Left renal cortex interstitium (tissue), 4 donors: ENCODE measurements at places on chromosomes 4 and X.

GRCh38 chr4:167903291-167903721 is 189.0 kb upstream of the ANXA10 start:
- DNase-seq: no peak

- DNase-seq: no peak
These were observed 205.4 kb upstream of the ITM2A start for GRCh38 chrX:79572566-79572965.

DNA sequence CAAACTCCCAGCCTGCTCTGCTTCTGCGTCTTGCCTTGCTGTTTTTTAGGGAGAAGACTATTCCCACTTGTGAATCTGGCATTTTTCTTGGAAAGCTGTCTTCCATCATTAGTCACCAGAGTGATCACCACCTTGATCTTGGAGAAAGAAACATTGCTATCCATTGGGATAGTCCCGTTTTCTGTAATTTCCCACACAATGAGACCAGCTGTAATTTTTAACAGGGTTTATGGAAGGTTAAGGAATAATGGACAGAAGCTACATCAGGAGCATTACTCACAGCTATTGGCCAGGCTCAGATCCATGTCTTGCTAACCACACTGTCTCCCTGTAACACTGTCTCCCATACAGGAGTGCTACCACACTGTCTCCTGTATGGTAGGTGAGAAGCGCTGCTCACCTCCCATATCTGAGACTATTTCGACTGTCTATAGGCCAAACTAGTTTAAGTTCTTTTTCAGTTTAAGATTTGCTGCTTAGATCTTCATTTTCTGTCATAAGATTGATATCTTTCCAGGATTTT is 523.0 kb downstream of the SPRY1 start:
- DNase-seq: no peak

DNA sequence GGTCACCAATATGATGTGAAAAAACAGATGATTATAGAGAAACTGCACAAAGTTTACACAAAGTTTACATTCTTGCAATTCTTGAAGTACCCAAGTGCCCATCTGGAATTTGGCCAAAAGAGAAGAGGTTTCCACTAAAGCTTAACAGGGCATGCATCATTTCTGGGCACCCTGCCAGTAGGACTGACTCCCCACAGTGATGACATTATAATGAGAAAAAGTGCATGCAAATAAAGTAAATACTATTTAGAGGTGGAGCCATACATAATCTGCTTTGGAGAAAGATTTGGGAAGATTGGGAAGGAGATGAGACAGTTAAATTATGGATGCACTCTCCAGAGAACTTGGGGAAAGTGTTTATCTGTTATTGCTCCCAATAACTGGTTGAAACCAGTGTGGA is 93.7 kb upstream of the TRPC3 start:
- no peak for DNase-seq

GRCh38 chrX:64975491-64975890 is 759 bp downstream of the ZC4H2 start:
- peak; percentile 21 for DNase-seq

DNA sequence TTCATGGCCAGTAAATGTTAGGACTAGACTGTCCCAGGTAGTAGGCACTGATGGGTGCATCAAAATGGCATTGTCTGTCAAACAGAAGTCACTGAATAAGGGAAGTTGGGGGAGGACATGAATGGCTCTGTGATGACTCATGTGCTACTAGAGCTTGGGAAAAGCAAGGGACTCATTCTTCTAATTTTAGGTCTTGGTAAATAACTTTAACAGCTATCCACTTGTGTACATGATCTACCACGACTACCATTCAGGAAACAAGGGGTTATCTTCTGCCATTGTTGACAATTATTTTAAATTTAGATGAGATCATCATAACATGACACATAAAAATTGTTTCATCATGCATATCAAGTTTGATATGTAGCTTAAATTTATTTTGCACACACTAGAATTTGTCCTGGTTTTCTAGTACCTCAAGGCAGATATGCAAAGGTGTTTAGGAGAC is 6.3 kb downstream of the AREG start:
- no peak for DNase-seq

- no peak for DNase-seq
These were observed 109.7 kb upstream of the PNPLA4 start for GRCh38 chrX:8036914-8037313.

DNA sequence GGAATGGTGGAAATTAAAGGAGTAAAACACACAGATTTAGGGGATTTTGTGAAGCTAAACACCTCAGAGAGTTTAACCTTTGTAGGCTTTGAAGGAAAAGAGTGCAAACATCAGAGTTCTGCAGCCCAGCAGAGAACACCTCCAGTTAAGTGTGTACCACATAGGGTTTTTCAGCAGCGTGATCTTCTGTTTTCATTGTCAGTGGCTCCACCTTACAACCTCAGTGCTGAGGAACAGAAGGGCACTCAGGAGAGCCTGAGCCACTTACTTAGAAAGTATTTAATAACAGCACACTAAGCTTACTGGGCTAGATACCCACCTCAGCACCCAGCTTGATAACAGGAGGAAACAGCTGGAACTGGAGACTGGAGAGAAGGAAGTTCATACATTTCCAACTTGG is 2.0 kb upstream of the FBXW7 start:
- no peak for DNase-seq

DNA sequence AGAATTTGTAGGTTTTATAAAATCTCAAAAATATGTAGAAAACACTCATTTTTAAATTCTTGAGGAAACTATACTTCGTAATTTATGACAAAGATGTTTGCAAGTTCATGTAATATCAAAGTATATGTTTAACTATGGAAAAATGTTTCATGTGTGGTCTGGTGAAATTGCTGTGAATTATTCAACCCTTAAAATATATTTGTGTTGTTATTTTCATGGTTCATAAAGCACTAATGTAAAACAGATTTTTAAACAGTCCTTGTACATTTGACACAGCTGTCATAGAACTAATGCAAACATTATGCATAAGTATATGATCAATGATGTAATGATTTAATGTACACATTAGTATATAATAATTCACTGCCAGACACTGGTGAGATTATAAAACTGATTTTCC is 83.1 kb upstream of the ARSJ start:
- DNase-seq: no peak

DNA sequence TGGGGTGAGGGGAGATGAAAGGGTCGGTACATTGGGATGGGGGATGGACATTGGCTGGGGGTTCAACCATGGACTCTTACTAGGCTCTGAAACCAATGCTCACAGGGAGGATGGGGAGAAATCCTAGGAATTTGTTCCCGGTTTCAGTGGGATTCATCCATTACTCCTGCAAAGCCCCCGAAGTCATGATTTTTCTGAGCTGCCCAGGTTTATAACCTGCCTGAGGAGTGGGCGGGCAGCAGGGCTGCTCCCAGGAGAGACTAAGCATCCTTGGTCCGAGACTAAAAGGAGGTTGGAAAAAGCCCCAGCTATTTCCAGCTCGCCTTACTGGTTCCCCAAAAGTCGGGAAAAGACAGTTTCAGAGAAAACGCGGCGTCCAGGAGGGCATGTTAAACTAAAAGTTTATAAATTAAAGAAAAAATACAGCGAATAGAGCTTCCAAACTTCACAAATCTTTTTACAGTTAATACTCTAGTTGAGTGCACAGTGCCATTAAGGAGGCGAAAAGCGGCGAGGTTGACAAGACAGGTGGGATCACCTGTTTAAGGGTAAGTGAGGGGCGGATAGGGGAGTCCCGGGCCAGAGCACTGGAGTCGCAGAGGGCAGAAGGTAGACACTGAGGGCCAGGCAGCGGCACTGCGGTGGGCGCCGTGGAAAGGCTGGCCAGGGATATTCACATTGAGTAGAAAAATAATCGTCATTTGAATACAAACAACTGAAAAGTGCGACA is 3.7 kb downstream of the NKX3-2 start:
- no peak for DNase-seq

DNA sequence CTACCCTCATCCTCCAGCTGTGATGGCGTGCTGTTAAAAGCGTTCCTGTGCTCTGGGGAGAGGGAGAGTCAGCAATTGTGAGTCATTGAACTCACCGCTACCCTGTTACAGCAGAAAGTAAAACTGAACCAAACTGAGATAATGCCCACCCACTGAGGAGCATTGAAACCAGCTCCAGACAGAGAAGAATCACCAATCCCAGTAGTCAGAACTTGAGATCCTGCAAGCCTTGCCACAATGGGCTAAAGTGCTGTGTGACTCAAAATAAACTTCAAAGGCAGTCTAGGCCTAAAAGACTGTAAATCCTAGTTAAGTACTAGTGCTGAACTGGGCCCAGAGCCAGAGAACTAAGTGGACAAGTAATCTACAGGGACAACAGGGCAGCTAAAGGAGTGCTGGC is 1394.2 kb upstream of the DIAPH2 start:
- no peak for DNase-seq

- DNase-seq: no peak
These were observed 55.5 kb upstream of the ADGRG2 start for GRCh38 chrX:19177721-19178120.

- DNase-seq: no peak
These were observed 24.2 kb upstream of the CAMK2D start for GRCh38 chr4:113785781-113786180.

DNA sequence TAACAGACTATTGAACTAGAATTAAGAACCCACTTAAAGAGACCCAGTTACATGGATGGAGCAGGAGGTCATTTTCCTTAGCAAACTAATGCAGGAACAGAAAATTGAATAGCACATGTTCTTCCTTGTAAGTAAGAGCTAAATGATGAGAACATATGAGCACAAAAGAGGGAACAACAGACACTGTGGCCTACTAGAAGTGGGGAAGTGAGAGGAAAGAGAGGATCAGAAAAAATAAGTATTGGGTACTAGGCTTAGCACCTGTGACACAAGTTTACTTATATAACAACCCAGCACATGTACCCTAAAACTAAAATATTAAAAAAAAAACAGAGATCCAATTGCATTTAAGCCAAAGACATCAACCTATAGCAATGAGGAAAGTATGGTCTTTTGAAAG is 26.2 kb downstream of the ARAP2 start:
- no peak for DNase-seq

- DNase-seq: no peak
These were observed 22.5 kb downstream of the PNMA6E start for GRCh38 chrX:153378607-153379006.

DNA sequence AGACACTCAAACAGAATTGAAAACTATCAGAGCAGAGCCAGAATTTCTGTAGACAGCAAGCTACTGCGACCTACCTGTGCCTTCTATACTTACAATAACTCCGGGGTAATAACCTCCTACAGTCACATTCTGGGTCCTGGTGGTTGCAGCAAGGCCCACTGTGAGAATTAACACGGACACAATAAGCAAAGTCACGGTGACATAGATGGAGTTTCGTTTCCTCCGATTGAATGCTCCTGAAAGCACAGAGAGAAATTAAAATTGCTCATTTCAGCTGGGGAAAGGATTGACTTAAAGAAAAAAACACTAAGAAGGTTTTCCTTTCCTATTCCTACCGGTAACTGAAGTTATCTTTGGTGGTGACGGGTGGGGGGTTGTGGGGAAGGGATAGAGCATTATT is 7.0 kb downstream of the TMEM255A start:
- DNase-seq: no peak

- DNase-seq: no peak
These were observed 27.9 kb downstream of the TSC22D3 start for GRCh38 chrX:107747596-107748161.

- DNase-seq: no peak
These were observed 5.7 kb downstream of the TCEANC start for GRCh38 chrX:13658602-13659001.

- DNase-seq: no peak
These were observed at the start of gene GPC3 for GRCh38 chrX:133985164-133985966. Gene GPC3 (minus strand): TSS chrX:133985594.

DNA sequence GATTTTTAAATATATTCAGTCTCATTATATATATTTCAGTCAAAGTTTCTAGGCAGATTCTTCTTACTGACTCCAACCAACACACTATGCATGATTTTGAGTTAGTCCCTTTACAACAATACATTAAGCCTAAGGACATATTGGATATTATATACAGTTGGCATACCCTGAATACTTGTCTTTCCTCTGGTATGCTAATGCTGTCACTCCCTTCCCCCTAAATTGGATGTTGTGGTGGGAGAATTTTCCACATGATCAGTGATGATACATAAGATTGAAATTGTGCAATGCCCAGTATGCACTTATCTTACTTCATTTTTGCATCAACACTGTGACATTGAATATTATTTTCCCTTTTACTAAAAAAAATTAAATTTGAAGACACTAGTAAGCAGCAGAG is 935.2 kb downstream of the PCDH7 start:
- DNase-seq: no peak

- no peak for DNase-seq
These were observed 567.9 kb upstream of the HTR2C start for GRCh38 chrX:114015966-114016365.

- DNase-seq: no peak
These were observed 40.7 kb upstream of the MBTPS2 start for GRCh38 chrX:21798677-21799219.

- no peak for DNase-seq
These were observed 4.7 kb upstream of the NKX6-1 start for GRCh38 chr4:84503495-84504437.

- DNase-seq: no peak
These were observed 19.8 kb upstream of the PPP1R2C start for GRCh38 chrX:42797651-42798269.

DNA sequence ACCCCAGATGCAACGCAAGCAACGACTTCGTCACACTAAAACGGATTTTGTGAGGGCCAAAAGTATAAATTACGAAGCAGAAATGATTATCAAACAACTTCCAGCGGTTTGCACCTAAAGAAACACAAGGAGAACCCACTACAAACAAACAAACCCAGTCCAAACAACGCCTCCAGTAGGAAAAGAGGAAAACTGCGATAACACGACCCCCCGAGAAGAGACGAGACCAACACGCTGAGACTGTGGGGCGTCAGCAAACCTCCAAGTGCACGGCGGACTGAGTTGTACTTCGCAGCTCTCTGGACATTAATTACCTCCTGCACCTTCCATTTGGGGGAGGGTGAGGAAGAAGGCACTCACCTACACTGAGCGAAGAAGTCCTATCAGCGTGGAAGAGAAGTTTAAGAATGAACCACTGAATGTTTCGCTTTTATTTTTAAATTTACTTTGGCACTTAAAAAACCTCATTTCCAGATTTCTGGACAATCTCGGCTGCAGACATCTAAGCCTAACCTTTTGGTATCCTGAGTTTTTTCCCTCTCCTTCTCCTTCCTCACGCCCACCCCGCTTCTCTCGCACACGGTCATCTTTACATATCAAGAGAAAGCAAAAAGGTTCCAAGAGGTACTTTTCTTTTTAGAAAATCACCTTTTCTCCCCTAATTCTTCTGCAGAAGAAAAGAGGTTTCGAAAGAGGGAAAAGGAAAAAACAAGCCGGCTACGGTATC is at the start of gene MAB21L2:
Gene MAB21L2, plus strand, starts transcription at position 6 of the 727 bp plus-strand sequence. CDS start 879 bp downstream, outside the sequence.
- DNase-seq: no peak

DNA sequence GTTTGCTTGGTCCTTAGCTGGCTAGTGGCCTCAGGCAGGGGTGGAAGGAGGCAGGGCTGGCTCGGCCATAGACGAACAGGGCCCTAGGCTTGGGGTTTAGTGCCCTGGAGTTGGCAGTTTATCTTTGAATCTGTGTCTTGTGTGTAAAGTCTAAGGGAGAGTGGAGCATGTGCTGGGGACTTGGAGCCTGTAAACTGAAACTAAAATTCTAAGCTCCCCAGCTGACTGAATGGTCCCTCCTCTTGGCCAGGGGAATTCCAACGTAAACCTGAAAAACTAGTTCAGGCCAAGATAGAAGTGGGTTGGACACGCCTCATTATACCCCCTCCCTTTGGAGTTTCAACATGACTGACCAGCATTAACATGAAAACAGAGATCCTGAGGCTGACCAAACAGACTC is 46.1 kb upstream of the GPR78 start:
- peak; percentile 82 for DNase-seq
